ENCODE measurements at places on chromosomes 5 and 9.

- DNase-seq, result no peak
These were observed 64.7 kb downstream of the GDA start for GRCh38 chr9:72213906-72214305.

DNA sequence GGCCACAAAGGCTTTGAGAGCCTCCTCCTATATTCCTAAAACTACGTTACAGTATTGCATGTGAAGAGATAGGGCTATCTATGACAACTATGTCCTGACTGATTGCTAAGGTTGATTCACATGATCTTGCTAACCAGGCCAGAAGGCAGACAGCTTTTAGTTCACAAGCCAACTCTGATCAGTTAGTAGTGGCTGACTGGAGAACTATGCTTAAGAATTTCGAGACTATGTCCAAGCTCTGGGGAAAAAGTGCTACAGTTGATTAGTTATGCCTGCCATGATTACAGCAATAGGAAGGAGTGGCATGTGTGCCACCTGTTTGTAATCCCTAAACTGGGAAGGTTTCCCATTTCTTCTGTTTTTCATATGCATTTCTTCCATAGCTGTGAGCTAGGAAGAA is 223.4 kb downstream of the DOCK8 start:
- no peak for DNase-seq

DNA sequence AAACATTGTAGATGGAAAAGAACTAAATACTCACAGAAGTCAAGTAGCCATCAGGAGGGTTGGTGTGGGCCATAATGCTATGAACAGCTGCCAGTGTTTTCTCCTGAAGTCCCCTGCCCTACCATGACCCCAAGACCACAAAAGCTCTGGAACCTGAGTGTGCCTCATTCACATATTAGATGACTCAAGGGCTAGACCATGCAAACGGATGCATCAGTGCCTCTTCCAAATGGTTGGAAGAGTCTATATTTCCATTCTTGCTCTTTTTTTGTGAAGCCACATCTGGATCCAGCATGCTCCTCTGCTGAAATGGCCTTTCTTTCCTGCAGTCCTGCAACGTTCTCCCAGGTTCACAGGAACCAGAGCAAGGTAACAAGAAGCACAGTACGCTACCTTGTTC is 136.6 kb upstream of the EPB41L4A start:
- no peak for DNase-seq

GRCh38 chr5:30808996-30809395 is 384.5 kb upstream of the CDH6 start:
- peak; percentile 15 for DNase-seq

- DNase-seq, result no peak
These were observed 132.9 kb downstream of the SIL1 start for GRCh38 chr5:139065306-139065705.

DNA sequence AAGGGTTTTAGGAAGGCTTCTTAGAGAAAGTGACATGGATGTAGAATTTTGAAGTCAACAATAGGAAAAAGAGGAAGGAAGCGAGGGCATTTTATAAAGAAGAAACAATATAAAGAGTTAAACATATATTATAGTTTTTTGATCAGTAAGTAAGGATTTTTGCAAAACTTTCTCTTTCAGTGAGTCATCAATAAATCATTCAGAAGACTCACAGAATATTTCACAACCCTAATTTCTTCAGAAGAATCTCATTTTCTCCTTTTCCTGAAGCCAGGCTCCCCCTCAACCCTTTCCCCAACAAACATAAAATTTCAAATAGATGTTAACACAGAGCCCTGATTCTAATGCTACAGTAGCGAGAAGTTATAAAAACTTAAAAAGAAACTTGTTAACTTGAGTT is 4.3 kb upstream of the COX7C start:
- DNase-seq, result no peak

- DNase-seq, result no peak
These were observed 6.6 kb downstream of the LCN9 start for GRCh38 chr9:135669616-135670285.

- no peak for DNase-seq
These were observed 54.1 kb upstream of the ALDH1A1 start for GRCh38 chr9:73006986-73007385.

DNA sequence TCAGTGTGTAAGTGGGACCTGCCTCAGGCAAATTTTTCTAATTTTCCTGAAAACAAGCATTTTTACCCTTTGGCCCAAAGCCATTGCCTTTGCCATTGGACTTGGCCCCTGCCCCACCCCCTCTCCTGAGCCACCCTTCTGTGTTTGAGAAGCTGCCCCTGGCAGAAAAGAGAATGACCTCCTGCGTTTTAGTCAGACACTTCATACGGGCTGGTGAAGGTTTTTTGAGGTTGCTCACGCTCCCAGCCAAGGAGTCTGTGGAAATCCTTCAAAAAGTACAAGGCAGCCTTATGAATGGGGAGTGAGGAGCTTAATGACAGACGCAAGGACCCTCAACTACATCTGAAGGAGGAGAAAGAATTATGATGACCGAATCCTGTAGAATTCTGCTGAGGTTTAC is 308.9 kb downstream of the SLIT3 start:
- no peak for DNase-seq

GRCh38 chr5:175591293-175591692 is 66.6 kb upstream of the HRH2 start:
- no peak for DNase-seq

- no peak for DNase-seq
These were observed 257.8 kb downstream of the GOLPH3 start for GRCh38 chr5:31916327-31916726.

GRCh38 chr9:100084128-100084453 is 14.7 kb downstream of the ERP44 start:
- no peak for DNase-seq

DNA sequence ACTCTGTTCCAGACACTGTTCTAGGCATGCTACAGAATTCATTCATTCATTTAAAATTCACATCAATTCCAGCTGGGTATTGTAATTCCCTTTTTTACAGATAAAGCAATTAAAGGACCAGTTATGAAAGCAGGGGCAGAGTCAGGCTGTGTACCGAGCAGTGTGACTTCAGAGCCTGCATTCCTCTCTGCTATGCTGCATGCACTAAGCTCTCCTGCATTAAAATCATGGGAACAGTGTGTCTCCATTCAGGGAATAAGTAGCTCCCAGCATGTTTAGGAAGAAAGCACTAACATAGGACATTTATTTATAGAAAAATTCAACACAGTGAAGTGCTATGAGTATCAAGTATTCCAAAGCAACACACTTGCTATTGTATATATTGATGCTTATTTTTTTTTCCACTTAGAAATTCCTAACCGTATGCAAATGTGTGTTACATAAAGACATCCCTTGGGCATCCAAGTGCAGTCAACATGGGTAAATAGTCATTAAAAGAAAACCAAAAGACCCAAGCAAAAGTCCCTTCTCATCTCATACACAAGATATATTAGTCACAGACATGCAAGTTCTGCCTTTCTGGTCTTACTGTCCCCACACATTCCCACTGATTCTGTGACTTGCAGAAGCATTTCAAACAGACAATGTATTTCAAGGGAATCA is 173.7 kb downstream of the GABRB2 start:
- DNase-seq, result no peak

DNA sequence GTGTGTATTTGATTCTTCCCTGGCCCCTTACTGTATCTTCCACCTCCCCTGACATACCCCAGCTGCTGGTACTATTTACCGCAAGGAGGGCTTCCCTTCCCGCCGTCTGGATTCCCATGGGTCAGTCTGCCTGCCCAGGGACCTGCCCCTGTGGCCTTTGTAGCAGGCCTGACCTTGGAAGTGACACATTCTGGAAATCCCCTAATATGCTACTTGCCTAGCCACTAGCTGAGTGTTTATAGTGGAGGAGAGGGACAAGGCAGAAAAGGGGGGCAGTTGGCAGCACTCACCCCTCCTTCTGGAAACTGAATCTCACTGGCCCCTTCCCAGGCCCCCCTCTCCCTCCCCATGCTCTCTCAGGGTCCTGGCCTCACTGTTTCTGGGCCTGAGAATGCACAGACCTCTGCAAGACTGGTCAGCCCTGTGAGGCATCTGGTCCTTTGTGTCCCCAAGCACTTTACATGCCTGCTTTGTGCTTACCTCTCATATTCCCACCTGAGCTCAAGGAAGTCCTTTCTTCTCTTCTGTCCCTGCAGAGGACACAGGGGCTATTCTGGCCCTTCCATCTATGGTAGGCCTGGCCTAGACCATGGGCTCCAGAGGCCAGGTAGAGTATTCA is 8.2 kb upstream of the CCL21 start:
- no peak for DNase-seq

All from AG04450 (cell line).